ENCODE measurements at places on chromosomes 11 and 22.

DNA sequence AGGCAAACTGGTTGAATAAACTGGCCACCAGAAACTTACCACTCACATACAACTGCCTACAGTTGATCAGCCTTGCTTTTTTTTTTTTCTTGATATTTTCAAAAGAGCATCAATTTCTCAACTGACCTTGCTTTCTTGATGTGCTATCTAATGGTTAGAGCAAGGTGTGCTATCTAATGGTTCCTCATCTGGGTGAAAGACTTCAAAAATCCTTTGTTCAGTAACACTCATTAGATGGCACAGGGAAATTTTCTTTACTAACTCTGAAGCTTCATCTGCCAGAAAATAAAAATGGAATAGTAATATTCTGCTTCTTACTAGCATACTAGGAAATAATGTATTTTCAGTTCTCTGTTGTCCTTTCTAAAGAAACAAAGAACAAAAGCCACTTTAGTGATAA, 51.2 kb upstream of the RAPSN start:
- no peak for DNase-seq

DNA sequence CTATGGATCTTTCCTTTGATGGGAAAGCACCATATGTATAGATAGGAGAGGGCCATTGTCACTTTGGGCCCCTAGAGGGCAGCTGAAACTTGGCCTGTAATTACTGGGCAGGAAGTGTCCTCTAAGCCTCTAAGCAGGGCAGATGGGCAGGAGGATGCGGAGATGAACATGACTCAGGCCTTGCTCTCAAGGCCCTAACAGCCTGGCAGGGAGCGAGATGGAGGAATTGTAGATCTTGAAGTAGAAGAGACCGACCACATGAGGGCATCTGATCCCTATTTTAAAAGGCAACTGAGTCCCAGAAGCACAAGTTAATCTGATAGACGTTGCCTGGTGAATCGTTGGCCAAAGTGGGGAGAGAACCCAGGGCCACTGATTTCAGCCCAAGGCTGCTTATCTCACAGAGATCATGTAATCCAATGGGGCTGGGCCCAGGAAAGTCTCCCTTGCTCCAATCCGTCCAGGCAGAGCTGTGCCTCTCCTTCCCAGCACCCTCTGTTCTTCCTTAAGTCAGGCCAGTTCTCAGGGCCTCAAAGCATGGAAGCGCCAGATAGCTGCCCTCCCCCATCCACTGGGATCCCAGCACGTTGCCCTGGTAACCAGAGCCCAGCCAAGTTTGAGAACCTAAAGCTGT, 2.5 kb upstream of the SEPTIN3 start:
- DNase-seq, result no peak

DNA sequence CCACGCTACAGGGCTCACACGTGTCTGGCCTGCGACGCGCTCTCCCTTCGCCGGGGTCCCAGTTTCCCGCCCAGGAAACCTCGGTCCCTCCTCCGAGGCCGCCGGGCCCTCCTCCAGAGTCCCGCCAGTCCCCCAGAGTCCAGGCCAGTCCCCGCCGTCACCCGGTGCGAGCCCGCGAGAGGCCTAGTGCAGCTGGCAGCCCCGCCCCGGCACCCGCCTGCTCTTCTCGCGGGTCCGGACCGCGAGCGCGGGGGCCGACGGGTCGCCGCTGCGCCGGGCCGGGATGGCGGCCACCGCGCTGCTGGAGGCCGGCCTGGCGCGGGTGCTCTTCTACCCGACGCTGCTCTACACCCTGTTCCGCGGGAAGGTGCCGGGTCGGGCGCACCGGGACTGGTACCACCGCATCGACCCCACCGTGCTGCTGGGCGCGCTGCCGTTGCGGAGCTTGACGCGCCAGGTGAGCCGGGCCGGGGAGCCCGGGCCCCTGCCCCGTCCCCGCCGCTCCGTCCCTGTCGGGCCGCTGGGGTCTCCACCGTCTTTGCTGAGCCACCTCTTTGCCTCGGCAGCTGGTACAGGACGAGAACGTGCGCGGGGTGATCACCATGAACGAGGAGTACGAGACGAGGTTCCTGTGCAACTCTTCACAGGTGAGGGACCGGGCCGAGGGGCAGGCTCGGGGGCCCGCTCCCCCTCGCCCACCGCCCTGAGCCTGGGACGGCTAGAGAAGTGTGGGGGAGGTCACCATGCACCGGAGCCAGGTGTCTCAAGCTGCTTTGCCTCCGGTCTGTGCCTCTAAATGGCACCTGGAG, at the start of gene PTPMT1:
Gene PTPMT1, plus strand, starts transcription at position 260 of the 809 bp plus-strand sequence. Its CDS starts 24 bp downstream, at position 284.
- DNase-seq, result peak; percentile 61

DNA sequence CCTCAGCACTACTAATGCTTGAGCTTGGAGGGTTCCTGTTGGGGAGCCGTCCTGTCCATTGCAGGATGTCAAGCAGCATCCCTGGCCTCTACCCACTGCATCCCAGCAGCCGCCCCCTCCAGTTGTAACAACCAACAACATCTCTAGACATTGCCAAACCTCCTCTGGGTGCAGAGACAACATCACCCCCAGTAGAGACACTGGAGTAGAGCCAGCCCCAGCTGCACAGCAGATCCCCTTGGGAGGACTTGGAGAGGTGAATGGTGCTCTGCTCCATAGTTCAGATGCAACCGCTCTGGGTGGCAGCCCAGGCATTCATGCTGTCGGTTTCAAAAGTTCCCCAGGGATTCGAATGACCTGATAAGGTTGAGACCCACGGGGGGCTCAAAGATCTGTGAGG, 259.0 kb downstream of the MN1 start:
- no peak for DNase-seq

GRCh38 chr22:45430871-45431270, 17.4 kb downstream of the RIBC2 start:
- DNase-seq, result no peak

DNA sequence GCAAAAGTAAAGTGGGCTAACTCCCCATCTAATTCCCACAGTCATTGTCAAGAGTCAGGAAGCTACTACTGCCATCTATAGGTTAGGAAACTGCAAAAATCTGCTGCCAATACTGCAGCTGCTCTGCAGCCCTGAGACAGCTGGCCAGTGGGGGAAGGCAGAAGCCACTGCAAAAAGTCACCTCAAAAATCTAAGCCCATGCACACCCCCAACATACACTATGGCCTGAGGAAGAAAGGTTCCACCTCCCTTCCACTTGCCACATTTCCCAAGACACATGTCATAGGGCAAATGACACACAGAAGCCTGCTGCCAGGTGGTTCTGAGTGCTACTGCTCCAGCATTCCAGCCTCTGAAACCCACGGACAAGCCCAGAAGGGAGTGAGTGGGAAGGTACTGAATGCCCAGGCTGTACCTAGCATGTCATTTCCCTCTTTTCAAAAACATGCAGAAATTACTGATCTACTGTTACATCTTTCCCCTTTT, 36.9 kb downstream of the DGCR2 start:
- no peak for DNase-seq

- DNase-seq, result no peak
These were observed 400.1 kb downstream of the TMEM135 start for GRCh38 chr11:87437844-87438223.

- no peak for DNase-seq
These were observed 6.0 kb upstream of the YWHAH start for GRCh38 chr22:31938296-31938695.

GRCh38 chr22:48037618-48038017, 1275.2 kb downstream of the TBC1D22A start:
- no peak for DNase-seq

- no peak for DNase-seq
These were observed 5.5 kb upstream of the IGSF22 start for GRCh38 chr11:18731441-18731840.

GRCh38 chr11:19557720-19558140, 154.9 kb upstream of the NAV2 start:
- DNase-seq, result peak; percentile 35

DNA sequence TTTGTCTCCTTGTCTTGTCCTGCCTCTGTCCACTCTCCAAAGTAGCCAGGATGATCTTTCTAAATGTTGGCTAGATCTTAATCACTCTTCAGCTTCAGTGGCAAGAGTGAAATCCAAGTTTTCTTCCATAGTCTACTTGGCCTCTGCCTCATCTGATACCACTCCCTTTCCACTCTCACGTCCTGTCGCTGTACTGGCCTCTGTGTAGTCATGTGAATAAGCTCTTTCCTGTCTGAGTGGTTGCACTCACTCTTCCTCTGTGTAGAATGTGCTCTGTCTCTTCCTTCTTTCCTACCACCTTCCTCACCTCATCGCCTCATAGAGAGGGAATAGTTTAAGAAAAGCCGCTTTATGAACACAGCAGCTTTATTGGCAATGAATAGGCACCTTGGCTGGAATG, 86.5 kb downstream of the WNT11 start:
- no peak for DNase-seq

DNA sequence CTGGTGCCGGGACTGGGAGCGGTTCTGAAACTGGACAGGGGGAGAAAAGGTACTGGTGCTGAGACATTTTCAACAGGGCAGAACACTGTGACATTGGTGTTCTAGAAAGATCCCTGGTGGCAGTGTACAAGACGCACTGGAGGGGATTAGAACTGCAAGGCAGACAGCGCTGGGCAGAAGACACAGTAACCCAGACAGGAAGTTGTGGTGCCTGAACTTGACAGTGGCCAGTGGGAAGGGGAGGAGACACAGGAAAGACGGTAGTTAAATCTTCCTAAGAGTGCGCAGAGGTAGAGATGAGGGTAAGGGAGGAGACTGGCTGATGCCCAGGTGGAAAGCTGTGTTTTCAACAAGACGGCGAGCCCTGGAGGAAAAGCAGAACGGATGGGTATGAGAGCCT, 24.5 kb downstream of the FAM227A start:
- no peak for DNase-seq

DNA sequence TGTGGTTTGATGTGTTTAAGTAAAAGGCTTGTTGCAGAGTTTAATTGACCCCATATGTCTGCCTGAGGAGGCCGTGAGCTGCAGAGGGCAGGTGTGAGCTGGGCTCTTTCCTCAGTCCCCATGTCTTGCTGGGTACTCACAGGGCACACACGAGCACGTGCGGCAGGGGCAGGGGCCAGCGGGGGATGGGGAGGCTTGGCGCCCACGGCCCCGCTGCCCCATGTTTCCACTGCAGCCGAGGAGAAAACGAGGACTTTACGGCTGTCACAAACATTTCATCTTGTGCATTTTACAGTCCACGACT, 24.7 kb upstream of the CCDC188 start:
- DNase-seq, result no peak

- no peak for DNase-seq
These were observed 1.8 kb upstream of the SNX19 start for GRCh38 chr11:130918081-130918480.

- DNase-seq, result no peak
These were observed 11.8 kb downstream of the CASP4 start for GRCh38 chr11:104956528-104956927.

- DNase-seq, result peak; percentile 51
These were observed 449.3 kb downstream of the OPCML start for GRCh38 chr11:133082841-133083488.
